Stimulated activated CD4-positive, alpha-beta T cell treated with anti-CD3 and anti-CD28 coated beads, Interleukin-1b, Interleukin-23, amount 100 ng/mL, for 24 hours (primary cell): ENCODE measurements at places on chromosomes 1 and 21.

GRCh38 chr1:151539321-151540020 lies 638 bp upstream of the TUFT1 start:
- no peak for DNase-seq

DNA sequence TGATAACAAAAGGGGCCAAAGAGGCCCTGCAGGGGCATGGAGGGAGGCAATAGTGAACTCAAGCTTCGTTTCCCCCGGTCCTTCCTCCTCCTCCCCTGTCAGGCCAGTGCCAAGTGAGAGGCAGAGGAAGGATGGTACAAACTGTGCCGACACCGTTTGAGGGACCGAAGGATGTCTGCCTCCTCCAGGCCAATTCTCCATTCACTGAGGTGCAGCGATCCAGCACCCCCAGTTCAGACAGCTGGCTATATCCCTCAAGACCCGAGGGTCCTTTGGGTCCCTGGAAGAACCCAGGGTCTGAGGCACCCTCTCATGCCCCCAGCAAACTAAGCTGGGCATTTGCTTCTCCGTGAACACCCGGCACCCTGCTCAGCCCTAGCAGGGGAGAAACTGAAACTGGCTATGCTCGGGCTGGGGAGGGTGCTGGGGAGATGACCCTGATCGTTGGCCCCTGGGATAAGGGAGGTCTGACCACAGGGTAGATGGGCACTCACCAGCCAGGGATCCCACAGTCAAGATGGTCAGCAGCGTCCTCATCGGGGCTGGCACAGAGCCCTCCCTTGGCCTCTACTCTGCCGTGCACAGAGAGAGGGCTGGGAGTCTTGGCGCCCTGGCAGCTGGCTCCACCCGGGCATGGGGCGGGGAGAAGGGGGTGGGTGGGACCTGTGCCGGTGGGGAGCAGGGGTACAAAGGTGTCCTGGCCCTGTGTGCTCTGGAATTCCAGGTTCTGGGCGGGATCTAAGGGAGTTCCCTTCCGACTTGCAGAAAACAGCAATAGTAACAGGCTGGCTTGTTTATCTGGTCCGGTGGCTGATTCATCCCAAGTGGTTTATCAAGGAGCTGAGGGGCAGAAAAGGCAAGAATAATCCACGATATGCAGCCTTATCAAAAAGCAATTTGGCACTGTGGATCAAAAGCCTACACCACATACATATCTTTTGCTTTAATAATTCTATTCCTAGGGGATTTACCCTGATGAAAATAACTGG lies at the start of gene IL22RA1:
Gene IL22RA1 (minus strand): TSS at position 595 of the 989 bp plus-strand sequence. CDS start 58 bp downstream, at position 537.
- no peak for DNase-seq

GRCh38 chr1:41557751-41558455 lies 73.4 kb upstream of the EDN2 start:
- no peak for DNase-seq

DNA sequence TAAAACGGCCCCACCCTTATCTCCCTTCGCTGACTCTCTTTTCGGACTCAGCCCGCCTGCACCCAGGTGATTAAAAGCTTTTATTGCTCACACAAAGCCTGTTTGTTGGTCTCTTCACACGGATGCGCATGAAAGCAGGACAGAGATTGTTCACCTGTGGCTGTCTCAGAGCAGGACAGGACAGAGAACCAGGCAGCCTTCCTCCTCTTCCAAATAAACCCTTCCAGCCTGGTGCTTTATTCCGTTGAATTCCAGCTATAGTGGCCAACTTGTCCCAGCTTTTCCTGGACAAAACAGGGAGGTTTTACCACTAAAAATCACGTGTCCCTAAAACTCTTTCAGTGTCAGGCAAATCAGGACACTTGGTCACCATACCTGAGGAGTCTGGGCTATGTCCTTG lies 9.5 kb upstream of the DMRTB1 start:
- DNase-seq: no peak

DNA sequence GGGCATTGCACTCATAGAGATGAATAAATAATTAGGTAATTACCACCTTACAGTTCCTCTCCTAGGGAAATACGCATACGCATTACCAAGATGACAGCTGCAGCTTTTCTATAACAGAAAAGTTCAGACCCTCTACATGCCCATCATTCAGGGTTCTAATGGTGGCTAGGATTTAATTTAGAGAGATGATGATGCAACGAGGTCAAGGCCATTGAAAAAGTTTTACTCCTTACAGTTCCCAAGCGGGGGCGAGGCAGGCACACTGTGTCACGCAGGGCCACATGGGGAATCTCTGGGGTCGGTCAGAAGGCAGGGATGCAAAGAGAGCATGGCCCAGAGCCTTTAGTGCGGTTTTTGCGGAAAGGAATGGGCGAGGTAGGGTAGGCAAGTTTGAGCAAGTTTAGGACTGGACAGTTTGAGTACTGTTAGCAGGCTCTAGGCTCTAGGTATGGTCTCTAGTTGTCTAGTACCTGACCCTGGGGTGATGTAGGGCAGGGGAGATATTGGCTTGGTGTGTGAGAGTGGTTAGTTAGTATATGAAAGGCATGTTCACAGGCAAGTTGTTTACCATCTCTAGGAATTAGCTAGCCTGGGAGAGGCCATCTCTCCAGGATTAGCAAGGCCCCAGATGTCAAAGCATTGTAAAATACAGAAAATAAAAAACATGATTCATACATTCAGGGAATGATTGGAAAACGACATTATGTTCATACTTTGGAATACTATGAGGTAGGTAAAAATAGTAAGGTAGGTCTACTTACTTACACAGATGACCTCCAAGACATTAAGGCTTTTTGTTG lies 29.6 kb upstream of the ID3 start:
- DNase-seq: no peak

DNA sequence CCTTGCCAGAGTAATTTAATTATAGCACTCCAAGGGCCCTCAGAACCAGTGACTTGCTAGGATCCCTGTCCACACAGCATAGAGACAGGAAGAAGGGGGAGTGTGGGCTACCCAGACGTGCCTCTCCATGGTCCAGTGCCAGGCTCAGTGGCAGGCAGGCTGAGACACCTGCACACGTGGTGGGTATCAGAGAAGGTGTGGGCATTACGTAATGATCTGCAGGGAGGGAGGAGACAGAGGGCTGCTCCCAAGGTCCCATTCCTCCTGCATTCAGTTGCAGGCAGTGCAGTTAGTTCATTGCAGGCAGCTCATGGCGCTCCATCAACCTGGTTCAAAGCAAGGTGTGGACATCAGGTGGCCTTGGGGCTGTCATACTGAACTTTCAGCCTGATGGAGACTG lies 49.9 kb downstream of the C8B start:
- no peak for DNase-seq

- DNase-seq: no peak
Measured at GRCh38 chr21:34189506-34189905, 116.1 kb downstream of the MRPS6 start.

GRCh38 chr1:162631546-162632191 lies 595 bp upstream of the DDR2 start:
- no peak for DNase-seq

DNA sequence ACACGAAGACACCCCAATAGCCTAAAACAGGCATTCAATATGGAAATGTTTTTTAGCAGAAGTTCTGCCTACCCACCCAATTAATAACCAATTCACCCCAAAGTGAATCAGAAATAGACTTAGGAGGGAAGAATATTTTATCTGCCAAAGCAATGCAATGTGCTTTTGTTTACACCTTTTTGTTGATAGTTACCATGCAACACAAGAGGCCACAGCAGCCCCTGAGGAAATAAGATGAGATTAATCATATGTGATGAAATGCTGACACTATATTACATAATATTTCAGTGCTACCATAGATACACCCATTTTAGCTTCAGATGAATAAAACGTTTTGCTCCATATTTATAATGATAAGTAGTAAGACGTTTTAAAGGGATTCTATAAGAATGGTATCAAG lies 60.9 kb upstream of the RGS2 start:
- no peak for DNase-seq

GRCh38 chr21:33902349-33902748 lies 13.3 kb downstream of the ATP5PO start:
- DNase-seq: no peak

- DNase-seq: no peak
Measured at GRCh38 chr1:225945564-225945963, 4.5 kb upstream of the LEFTY2 start.

- no peak for DNase-seq
Measured at GRCh38 chr1:81327743-81328142, 473.0 kb upstream of the ADGRL2 start.

- DNase-seq: no peak
Measured at GRCh38 chr1:156751451-156751756, at the start of gene HDGF. TSS of gene HDGF (minus strand) at chr1:156751675. CDS start at chr1:156751429, 246 bp downstream.

DNA sequence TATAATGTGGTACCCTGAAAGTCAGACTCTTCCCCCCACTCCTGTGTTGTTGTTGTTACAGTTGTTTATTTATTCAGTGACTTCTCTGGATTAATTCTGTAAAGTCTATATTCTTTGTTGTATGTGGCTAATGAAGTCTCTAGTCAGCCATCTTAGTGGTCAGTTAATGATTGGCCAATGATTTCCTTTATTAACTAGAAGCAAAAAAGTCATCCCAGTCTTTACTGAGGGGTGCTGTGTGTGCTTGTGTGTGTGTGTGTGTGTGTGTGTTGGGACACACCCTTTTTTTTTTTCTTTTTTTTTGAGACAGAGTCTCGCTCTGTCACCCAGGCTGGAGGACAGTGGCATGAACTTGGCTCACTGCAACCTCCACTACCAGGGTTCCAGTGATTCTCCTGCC lies 37.3 kb upstream of the HYI start:
- no peak for DNase-seq

DNA sequence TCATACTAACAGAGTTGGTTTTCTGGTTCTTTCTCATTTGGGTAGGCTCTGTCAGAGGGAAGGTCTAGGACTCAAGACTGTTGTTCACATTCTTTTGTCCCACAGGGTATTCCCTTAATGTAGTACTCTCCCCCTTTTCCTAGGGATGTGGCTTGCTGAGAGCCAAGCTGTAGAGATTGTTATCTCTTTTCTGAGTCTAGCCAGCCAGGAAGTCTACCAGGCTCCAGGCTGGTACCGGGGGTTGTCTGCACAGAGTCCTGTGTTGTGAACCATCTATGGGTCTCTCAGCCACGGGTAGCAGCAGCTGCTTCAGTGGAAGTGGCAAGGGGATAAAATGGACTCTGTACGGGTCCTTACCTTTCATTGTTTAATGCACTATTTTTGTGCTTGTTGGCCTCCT lies 226.4 kb downstream of the LBR start:
- DNase-seq: no peak

DNA sequence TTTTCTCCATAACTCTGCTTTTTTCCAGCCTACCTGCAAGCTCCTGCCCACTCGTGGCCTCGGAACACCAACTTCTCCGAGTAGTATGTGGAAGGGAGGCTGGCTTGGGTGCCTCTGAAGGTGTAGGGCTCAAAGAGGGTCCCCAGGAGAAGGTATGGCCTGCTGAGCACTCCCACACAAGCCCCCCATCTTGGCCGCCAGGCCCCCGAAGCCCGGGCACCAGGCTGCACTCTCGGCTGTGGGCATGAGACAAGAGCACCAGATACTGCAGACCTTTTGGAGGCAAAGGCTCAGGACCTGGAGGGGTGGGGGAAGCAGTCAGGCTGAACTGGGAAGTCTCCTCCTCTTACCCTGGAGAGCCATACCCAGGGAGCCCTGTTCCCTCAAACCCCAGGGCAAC lies 1.7 kb downstream of the ZNF692 start:
- DNase-seq: no peak

- DNase-seq: no peak
Measured at GRCh38 chr1:3674100-3675094, 22.1 kb downstream of the TP73 start.
